ENCODE measurements at places on chromosomes 2 and 18.

GRCh38 chr2:238105506-238106338, 5.6 kb downstream of the ESPNL start:
- DNase-seq: no peak

- DNase-seq: no peak
These were observed 170.3 kb downstream of the GLI2 start for GRCh38 chr2:120905824-120906571.

GRCh38 chr2:62467475-62468321, 38.3 kb downstream of the TMEM17 start:
- DNase-seq: no peak

- DNase-seq: no peak
These were observed 60.6 kb downstream of the ZNF516 start for GRCh38 chr18:76434452-76434851.

- no peak for DNase-seq
These were observed 6.9 kb upstream of the TEX261 start for GRCh38 chr2:71001592-71001927.

- DNase-seq: no peak
These were observed 202.5 kb upstream of the SLC8A1 start for GRCh38 chr2:40654346-40654745.
